ENCODE measurements at places on chromosomes 6 and 20.
A peak's percentile ranks its signal among the peaks of the same experiment; 100 is the strongest.

GRCh38 chr6:24441599-24441904 is 38.8 kb downstream of the MRS2 start:
- no peak for DNase-seq

GRCh38 chr20:10370091-10370887 is 63.7 kb downstream of the MKKS start:
- no peak for DNase-seq

GRCh38 chr6:3389390-3390167 is 67.3 kb downstream of the SLC22A23 start:
- DNase-seq = no peak

DNA sequence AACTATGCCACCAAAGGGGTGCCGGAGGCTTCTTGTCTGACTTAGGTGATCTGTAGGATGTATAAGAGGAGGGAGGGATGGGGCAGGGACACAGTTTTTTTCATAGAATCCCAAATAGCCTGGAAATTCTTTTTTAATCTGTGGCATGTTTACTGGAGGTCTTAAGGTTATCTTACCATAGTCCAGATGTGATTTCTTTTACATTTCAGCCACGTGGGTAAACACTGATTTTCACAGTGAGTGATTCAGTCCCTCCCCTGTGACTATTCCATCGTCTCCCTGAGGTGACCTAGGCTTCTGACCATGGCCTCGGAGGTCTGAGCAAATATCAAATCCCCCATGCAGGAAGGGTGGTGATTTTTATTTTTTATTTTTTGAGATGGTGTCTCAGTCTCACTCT is 67.7 kb downstream of the AKAP12 start:
- DNase-seq = no peak

- DNase-seq = no peak
Observed at GRCh38 chr6:54586251-54586650, 260.3 kb upstream of the FAM83B start.

- DNase-seq = no peak
Observed at GRCh38 chr6:11011787-11012234, 32.3 kb downstream of the ELOVL2 start.

DNA sequence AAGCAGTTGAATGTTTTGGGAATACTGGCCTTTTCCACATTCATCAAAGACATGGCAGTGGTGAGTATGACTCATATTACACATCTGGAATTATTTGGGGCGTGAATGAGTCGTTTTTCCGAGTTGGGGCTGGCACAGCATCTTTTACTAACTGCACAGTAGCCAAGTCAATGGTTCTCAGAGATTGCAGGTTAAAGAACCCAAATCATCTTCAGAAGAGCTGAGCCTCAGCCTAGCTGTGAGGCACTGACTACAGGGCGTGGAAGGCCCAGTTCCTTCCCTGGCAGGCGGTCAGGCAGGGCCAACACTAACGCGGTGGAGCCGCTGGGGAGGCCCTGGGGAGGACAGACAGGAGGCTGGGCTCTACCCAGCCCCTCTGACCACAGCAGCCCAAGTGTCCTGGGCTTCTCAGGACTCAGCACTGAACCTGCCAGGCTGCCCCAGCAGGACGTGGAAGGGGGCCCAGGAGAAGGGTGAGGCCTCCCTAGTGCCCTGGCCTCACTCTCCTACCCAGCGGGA is 20.1 kb upstream of the HELZ2 start:
- DNase-seq = no peak

- no peak for DNase-seq
Observed at GRCh38 chr6:108944707-108945680, 96.8 kb downstream of the ARMC2 start.

DNA sequence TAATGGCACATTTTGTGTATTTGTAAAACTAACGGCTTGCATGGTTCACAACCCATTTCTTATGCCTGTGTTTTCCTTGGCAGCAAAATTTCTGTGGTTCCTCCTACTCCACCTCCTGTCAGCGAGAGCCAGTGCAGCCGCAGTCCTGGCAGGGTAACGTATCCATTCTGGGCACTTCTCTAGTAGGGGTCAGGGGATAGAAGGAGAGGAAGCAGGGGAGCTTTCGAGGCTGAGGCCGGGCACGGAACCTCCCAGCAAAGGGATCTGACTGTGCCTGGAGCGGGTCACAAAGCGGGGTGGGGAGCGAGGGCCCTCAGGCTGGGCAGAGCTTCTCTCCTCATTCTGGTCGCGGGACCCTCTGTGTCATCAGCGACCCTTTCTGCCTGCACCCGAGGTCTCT is 58.4 kb downstream of the SYTL3 start:
- no peak for DNase-seq

GRCh38 chr20:64083378-64083803 is 807 bp downstream of the LKAAEAR1 start:
- peak; percentile 35 for DNase-seq

DNA sequence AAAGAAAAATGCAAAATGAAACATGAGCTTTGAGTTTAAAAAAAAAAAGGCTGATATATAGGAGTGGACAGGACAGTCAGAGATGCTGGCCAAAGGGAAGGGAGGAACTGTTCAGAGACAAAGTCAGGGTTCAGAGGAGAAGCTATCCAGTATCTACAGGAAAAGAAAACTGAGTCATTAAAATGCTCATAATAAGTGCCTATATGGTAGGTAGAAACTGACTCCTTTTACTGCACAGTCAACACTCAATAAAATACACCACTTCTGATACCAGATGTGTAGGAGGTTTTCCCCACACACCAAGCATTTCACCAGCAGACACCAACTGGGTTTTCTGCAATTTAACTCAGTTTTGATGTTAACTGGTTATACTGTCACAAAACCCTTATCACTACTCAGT is 32.9 kb downstream of the FRK start:
- DNase-seq = no peak

DNA sequence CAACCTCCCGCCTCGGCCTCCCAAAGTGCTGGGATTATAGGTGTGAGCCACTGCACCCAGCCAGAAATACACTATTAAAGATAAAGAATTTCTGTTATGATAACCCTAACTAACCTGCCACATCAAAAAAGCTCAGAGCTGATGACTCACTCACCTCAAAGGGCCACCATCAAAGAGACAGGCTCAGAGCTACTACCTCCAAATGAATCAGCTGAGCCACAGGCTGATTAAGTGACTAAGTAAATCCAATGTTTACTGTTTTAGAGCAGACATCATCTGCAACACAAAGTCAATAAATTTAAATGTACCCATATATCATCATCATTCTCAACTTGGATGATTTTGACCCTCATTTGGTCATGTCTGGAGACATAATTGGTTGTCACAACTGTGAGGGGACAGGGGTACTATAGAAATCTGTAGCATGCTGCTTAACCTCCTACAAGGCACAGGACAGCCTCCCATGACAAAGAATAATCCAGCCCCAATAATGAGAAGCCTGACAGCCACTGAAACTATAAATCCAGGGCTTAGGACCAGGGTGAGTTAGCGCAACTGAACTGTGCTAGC is 106.5 kb downstream of the ATP9A start:
- peak; percentile 23 for DNase-seq

DNA sequence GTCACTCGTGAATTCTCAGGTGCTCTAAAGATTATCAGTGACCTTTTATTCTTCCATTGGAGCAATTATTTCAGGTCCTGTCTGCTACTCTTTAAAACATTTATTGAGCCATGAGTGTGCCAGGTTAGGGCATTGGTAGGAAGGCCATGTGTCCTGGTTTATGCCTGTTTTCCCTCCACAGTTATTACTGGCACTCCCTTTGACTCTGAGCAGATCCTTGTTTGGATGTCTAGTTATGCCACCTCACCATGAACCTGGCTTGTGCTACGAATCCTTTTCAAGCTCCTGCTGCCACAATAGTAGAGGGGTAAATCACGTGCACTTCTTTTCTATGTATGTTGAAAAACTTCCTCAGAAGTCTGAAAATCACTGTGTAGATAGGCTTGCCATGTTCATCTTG is 27.4 kb downstream of the CRYBG1 start:
- no peak for DNase-seq

DNA sequence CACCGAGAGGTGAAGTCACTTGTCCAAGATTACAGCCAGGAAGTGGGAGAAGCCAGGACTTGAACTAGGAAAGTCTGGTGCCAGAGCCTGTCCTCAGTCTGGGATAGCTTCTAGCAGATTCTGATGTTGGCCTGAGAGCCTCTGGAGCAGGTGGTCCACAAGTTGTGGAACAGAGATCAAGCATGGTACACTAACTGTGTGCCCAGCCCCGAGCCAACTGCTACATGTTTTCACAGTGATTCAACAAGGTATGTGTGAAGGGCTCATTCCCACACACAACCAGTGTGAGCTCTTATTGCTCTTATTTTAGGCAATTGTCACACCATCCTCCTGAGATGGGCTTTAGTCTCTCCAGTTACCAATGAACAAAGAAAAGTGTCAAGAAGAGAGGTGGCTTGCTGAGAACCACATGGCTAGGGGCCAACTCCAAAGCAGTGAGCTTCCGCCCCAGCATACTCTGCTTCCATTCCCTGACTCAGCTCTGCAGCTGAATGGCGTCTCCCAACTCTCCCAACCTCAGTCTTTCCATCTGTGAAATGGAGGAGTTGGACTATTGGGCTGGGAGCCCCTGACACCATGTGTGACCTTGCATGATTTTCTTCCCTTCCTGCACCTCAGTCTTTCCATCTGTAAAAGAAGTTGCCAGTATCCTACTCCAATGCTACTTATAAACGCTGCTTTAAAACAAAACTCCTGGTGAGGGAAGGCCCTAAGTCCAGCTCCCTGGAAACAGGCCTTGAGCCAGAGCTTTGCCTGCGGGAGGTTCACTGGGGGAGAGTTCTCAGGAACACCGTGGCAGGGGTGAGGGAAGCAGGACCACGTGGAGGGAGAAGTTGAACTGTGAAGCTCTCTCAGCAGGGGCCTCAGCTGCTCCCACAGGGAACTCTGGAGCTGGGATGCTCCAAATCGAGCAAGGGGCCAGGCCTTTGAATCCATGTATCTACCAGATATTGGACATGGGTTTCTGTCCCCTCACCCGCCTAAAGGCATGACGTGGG is 40.9 kb downstream of the CDH22 start:
- no peak for DNase-seq

DNA sequence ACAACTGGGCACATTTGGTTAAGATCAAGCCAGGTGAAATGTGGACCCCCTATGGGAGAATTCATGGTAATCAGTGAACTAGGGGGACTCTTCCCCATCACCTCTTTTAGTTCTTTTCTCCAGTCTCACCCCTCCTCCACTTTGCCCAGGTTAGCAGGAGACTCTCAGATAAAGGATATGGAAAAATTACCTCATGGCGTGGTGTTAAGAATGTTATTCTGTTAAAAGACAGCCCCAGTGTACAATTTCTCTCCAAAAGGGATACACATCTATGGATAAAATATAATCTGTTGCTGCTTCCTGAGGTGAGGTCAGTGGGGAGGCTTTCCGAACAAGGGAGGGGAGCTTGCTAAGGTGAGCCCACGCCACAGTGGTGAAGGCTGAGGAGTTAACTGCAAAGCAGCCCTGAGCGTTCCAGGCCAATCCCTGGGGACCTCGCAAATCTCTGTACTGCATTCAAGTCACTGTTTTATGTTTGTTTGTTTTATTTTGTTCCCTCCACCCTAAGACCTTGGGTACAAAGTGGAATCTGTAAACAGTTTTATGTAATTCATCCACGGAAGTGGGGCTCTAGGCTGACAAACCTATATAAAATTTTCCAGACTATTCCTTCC is 52.0 kb downstream of the ADGRF1 start:
- DNase-seq = no peak

- DNase-seq = no peak
Observed at GRCh38 chr6:144190593-144190992, 40.3 kb downstream of the STX11 start.

DNA sequence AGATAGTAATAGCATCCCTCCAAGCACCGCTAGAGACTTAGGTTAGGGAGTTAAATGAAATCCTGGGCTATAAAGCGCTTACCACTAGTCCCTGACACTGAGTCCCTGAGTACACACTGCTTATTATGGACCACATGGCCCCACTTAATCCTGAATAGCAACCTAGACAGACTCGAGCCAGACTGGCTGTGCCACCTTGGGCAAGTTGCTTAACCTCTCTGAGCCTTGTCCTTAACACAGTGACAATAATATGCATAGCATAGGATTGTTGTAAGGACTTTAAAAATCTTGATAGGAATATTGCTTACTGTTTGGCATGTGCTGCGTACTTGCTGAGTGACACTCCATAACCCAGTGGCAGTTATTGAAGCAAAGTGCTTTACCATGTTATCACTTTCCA is 125.6 kb upstream of the SASH1 start:
- DNase-seq = no peak

DNA sequence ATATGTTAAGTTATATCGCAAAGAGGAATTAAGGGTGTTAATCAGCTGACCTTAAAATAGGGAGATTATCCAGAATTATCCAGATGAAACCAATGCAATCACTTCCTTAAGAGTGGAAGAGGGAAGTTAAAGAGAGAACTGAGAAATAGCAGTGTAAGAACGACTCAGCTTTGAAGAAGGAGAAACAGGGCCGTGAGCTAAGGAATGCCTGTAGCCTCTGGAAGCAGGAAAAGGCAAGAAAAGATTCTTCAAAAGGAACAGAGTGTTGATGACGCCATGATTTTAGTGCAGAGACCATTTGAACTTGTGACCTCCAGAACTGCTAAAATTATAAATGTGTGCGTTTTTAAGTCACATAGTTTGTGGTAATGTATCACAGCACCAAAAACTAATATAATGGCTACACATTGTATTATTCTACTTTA is 32.7 kb downstream of the ILRUN start:
- DNase-seq = no peak

DNA sequence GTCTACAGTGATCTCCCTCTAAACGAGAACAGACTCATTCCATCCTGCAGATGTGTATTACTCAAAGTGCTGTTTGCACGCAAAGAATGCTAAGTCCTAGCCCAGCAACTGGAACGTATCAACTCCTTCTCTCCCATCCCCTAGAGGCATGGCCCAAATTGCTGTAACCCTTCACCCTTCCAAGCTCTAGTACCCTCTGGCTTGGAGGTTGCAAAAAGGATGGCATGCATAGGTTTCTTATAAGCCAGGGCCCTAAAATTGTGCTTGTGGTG is 71.5 kb upstream of the TGM3 start:
- no peak for DNase-seq

GRCh38 chr6:170132011-170132521 is 158.8 kb downstream of the DLL1 start:
- DNase-seq = no peak

GRCh38 chr6:110139052-110139451 is 40.4 kb downstream of the WASF1 start:
- no peak for DNase-seq

DNA sequence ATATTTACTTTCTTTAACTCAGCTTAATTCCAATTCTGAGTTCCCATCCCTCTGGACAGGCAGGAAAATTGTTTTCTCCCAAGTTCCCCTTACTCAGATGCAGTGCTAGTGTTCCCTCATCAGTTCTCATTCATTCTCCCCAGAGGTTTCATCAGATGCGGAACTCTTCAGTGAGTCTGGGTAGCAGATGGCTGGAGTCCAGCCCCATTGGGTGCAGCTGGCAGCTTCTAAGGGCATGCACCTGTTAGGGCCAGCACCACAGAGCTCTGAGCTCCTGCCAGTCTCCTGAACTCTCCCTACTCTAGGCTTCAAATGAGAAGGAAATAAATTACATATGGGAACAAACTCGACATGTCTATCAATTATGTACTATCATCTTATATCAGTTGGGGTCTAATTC is 76.6 kb downstream of the SOD2 start:
- DNase-seq = no peak

- DNase-seq = no peak
Observed at GRCh38 chr6:147741389-147741788, 232.9 kb downstream of the SAMD5 start.

All from stimulated activated CD8-positive, alpha-beta memory T cell treated with anti-CD3 and anti-CD28 coated beads, Interleukin-12 subunit alpha, Interleukin-12 subunit beta, amount 100 ng/mL, for 1 hour (primary cell).